ENCODE measurements at places on chromosomes 2 and 18.

- DNase-seq, result no peak
Measured at GRCh38 chr2:197124639-197125390, 185.8 kb downstream of the ANKRD44 start.

GRCh38 chr2:9720352-9721093 is 89.7 kb upstream of the YWHAQ start:
- DNase-seq, result no peak

DNA sequence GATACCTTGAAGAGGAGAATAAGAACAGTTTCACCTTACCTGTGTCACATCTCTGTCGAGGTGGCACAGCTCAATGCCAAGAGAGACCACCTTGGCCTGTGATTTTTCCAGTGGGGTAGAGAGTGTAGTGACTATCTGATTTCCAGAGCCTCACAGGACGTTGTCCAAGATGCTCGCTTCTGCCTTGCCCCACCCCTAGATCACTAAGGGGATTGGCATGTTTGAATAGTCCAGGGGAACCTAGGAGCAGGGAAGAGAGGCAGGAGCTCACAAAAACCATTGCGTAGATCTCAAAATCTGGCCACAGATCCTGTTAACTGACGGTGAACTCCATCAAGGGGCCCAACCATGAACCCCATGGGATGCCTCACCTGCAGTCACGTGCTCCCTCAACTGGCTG is 24.2 kb downstream of the TMEM178A start:
- DNase-seq, result no peak

DNA sequence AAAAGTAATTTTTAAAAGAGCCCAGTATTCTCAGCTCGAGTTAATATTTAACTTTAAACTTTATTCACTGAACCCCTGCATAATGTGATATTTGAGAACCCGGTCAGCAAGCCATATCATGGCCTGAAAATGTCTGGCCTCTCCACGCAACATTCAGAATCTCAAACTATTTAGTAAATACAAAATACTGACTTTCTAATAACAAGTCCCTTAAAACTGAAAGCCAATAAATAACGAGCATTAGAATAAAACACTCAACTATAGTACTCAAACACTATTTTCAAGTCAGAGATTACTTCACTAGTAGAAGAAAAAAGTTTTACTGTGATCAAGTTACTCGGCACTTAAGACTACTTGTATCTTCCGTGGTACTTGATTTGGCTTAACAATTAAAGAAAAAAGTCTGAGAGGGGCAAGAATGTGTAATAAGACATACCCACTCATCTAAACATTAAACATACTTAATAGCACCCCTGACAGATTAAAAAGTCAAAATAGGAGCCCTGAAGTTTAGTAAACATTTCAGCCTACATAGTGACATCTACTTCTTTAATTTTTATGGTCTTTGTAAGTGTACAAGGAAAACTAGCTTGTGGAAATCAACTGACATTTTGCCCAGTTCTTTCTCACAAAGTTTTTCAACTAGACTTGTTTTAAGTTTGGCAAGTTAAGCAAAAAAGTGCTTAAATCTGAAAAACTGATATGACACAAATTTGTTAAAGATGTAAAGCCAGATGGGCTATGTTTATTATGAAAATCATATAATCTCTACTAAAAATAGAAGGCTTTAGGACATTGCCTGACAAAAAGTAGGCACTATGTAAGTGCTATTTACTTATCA is 38.2 kb downstream of the RTN4 start:
- no peak for DNase-seq

DNA sequence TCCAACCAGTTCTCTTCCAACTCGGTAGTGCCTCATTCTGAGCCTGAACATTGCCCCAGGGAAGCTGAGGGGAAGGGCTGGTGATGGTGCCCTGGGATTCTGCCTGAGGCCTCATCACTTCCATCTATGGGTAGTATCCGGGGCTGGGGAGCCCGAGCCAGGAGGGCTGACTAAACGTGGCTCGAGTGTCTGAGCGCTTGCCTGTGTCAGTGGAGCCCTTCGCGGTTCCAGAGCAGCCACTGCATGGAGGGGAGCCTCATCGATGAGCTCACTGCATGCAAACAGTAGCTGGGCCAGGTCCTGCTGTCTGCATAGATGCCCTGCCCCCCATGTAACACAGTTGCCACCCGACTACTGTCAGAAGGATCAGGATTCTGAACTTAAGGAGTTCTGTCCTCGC is 129.3 kb downstream of the GLI2 start:
- no peak for DNase-seq

DNA sequence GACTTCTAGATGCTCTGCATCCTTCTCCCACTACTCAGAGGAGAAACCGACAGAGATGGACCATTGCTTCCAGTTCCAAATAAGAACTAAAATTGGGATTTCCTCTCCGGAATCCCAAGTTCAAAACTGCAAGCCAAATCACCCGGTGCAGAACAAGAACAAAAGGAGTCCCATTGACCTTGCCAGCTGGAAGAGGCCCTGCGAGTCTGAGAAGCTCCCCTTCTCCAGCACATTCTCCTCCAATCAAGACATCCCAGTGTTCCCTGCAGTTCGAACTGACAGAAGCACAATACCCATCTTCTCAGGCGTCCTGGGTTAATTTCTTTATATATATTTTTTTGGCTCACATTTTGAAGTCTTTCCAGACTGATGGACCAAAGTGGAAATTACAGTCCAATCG is 195.3 kb upstream of the MEIS1 start:
- no peak for DNase-seq

- no peak for DNase-seq
Measured at GRCh38 chr18:41391616-41392595, 563.1 kb upstream of the PIK3C3 start.

GRCh38 chr2:19216676-19217602 is 141.5 kb downstream of the OSR1 start:
- DNase-seq, result no peak

- DNase-seq, result no peak
Measured at GRCh38 chr2:114727012-114727411, 284.6 kb downstream of the DPP10 start.

GRCh38 chr2:171921970-171922229 is 361 bp upstream of the HAT1 start:
- no peak for DNase-seq

DNA sequence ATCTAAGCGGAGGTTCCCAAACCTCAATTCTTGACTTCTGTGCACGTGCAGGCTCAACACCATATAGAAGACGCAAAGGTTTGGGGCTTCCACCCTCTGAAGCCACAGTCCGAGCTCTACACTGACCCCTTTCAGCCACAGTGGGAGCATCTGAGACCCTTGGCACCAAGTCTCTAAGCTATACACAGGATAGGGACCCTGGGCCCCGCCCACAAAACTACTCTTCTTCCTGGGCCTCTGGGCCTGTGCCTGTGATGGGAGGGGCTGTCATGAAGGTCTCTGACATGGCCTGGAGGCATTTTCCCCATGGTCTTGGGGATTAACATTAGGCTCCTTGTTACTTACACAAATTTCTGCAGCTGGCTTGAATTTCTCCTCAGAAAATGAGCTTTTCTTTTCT is 1374.1 kb upstream of the NXPH2 start:
- DNase-seq, result no peak

Measured in activated T-cell treated with anti-CD3 and anti-CD28 coated beads, Interleukin-2, amount 50 U/mL, for 72 hours (primary cell).